ENCODE measurements at places on chromosomes 2 and 18. TPM values are rescaled to one million over a fixed set of nuclear protein-coding genes. Genes with fewer than 3 reads are reported as not detected.

GRCh38 chr2:84878459-84878858 lies 2.4 kb downstream of the TRABD2A start:
- DNase-seq = no peak

Gene SLC14A1
- 0.49 TPM for total RNA-seq

Gene ECEL1
- total RNA-seq = 0.12 TPM

DNA sequence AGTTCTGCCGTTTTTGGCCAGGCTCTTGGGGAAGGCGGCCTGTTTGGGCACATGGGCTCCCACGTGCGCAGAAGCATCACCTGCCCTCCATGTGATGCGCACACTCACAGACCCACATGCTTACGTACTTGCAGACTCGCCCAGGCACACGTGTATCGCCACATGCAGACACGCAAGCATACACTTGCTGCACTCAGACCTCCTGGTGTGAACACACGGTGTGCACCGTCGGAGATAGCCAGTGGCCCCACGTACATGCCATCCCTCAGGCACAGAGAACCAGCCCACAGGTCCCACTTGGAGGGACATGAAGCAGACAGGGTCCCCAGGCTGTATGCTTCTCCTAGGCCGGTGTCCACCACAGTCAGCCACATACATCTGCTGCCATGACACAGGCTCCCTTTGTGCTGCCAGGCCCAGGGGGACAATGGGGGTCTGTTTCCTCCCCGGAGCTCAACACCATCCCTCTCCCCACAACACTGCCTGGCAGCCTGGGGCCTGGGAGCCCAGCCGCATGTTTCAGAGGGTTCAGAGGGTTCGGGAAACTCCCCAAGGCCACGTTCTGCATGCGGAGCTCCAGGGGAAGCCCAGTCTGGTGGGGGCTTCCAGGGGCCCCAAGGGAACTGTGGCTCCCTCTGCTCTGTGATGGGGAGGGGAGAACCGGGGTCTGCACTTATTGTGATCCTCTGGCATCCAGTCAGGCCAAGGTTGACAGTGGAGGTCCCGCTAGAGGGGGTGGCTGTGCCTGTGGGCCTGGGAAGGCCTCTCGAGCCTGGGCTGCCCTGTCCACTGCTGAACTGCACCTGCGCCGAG lies 208.1 kb upstream of the HAAO start:
- DNase-seq = no peak

DNA sequence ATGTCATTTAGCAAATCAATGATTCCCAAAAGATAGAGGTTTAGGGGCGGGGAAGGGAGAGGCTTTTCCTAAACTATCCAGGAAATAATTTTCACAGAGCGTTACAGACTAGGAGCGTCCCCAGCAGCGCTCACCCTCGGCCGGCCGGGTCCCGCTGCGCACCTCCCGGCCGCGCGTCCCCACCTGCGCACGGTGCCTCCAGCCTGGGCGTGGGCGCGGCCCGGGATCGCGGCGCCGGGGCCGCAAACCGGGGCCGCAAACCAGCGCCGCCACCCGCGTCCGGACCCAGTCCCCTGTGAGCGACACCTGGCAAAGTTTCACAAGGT lies 684 bp upstream of the ZCCHC2 start:
- no peak for DNase-seq
